ENCODE measurements at places on chromosomes 1 and 21.

DNA sequence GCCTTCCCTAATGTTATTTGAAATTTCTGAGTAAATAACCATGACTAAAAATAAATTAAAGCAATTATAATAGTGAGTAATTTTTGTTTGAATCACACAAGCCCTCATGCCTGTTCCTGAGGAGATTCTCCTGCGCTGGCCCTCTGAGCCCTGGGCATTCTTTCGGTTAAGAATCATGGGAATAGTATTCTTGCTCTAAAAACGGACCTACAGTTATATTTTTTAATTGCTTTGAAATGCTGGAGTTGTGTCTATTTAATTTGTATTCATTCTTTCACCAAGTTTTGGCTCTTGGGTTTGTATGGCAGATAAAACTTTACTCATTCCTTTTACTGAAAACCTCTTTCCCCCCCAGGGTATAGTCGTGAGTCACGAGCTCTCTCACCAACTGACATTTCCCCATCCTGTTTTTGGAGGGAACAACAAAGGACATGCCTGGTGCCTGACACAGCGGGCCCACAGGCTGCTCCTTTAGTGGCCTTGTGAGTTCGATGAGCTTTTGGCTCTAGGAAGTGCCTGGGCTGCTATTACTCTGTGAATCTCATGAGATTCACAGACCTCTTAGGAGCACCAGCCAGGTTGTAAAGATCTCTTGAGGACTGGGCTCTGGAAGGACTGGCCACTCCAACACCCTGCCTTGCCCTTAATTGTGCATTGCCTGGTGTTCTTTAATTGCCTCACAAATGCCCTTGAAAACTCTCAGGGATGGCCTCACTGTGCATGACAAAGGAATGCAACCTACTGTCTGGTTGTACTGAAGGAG, 58.6 kb downstream of the DDR2 start:
- peak; percentile 99 for DNase-seq

GRCh38 chr1:79726321-79726720, 719.8 kb upstream of the ADGRL4 start:
- no peak for DNase-seq

DNA sequence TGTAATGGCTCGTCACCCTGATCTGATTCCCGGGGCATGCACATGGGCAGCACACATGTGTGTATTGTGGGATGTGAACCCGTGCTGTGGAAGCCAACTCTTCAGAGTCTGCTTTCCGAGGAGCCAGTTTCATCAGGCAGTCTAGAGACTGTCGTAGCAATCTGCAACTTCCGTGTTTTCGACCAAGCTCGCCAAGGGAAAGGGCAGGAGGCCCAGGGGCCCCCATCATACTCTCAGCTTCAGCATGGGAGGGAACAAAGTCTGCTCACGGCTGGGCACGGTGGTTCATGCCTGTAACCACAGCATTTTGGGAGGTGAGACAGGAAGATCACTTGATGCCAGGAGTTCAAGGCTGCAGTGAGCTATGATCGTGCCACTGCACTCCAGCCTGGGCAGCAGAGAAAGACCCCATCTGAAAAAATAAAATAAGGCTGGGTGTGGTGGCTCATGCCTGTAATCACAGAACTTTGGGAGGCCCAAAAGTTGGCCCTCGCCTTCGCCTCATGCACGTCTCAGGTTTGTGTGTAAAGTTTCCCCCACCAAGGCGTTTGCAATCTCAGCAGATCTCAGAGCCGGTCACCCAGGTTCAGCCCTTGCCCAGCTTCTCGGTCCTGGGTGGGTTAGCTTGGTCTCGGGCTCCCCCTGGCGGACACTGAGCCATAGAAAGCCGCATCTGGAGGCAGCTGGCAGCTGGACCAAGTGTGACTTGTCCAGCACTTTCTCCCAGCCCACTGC, 48.5 kb upstream of the SLC25A33 start:
- peak; percentile 83 for DNase-seq

GRCh38 chr1:212301580-212301979, 16.4 kb downstream of the PPP2R5A start:
- peak; percentile 47 for DNase-seq

Data from EH (cell line).